ENCODE measurements at places on chromosomes 11 and 22.

- no peak for DNase-seq
These were observed 1293.0 kb upstream of the TENM4 start for GRCh38 chr11:80733790-80734189.

GRCh38 chr22:26970809-26971394, 313.5 kb downstream of the MIAT start:
- no peak for DNase-seq

DNA sequence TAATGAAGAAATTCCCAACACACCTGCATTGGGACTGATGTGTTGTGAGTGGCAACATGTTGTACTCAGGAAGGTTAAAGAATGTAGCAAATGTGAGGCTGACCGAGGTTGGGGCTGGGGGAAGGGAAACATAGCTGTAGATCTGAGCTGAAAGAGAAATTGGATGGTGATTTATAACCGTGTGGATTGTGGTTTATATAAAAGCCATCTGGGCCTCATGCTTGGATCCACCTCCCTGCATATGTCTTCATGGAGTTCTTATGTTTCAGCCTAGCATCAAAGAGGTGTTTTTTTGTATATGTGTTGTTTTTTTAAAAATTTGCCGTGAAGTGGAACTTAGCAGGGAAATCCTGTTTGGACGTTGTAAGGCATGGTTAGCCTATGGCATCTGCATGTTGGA, 141.3 kb downstream of the NAV2 start:
- peak; percentile 49 for DNase-seq

DNA sequence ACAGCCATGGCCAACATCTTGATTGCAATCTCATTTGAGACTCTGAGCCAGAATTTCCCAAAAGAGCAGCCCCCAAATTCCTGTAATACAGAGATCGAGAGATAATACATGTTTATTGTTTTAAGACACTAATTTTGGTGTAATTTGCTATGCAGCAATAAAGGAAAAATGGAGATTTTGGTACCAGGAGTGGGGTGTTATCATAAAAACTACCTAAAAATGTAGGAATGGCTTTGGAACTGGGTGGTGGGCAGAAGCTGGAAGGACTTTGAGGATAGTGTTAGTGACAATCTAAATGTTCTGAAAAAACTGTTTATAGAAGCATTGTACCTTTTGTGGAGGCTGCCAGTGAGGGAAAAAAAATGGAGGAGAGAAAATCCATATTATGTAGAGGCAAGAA, 32.4 kb downstream of the C11orf96 start:
- no peak for DNase-seq

- no peak for DNase-seq
These were observed 93.1 kb upstream of the ZC3H12C start for GRCh38 chr11:110000031-110000502.

GRCh38 chr11:32088117-32088941, 2.5 kb upstream of the RCN1 start:
- DNase-seq, result peak; percentile 62

DNA sequence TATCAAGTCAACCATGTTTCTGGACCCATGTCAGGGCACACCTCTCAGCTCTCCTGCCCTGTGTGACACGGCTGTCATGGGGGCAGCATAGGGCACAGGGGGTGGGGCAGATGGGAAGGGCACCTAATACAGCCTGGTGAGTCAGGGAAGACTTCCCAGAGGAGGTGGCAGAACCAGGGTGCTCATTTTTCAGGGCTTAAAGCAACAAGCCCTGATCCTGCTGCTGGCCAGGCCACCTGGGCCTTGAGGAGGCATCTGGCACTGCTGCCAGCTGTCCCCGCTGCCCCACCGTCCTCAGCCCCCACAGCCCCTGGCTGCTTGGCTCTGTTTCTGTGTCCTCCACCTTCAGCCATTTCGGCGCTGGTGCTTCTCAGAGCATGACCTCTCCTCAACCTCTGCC, 4.4 kb downstream of the MAP3K11 start:
- no peak for DNase-seq

DNA sequence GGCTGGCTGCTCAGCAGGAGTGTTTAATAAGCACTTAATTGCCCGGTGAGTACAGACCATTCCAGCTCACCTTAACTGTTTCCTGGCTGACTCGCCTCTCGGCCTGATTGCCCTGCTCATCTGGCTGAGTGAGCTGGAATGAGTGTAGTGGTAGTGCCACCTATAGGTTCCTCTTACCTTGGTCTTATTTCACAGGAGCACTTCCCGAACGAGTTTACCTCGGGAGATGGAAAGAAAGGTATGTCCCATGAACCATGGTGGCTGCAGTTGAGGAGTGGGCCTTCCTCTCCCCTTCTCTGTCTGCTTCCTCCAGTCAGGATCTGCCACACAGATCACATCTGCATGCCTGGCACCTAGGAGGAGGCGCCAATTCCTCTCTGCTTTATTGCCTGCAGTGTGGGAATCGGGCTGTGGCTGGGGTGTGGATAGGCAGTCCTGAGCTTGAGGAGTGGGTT, 26.7 kb downstream of the UPB1 start:
- DNase-seq, result peak; percentile 71

GRCh38 chr22:44336962-44337677, 24.4 kb upstream of the SHISAL1 start:
- DNase-seq, result no peak

DNA sequence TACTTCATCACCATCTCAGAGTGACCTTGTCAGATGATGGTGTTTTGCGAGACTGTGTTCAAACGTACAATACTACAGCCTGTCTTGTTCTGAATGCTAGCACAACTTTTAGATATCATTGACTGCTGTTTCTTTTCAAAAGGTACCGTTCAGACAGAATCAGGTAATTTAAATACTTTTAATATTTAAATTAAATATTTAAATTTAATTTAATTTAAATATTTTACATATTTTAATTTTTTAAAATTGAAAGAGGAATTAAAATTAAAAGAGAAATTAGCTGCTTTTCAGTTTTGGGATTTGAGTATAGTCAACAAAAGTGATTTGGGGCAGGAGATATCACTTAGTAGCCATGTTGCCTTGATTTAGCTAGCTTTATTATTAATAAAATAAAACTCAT, 642.1 kb upstream of the CCDC179 start:
- no peak for DNase-seq

- DNase-seq, result no peak
These were observed 189.6 kb upstream of the CCDC90B start for GRCh38 chr11:83475760-83476159.

Measured in kidney (tissue), 22 donors.